Activated CD4-positive, CD25-positive, alpha-beta regulatory T cell treated with anti-CD3 and anti-CD28 coated beads, Interleukin-2, amount 50 U/mL, for 72 hours (primary cell): ENCODE measurements at places on chromosomes 12 and 14.

- no peak for DNase-seq
These were observed 198.1 kb upstream of the LRIG3 start for GRCh38 chr12:59118356-59118755.

DNA sequence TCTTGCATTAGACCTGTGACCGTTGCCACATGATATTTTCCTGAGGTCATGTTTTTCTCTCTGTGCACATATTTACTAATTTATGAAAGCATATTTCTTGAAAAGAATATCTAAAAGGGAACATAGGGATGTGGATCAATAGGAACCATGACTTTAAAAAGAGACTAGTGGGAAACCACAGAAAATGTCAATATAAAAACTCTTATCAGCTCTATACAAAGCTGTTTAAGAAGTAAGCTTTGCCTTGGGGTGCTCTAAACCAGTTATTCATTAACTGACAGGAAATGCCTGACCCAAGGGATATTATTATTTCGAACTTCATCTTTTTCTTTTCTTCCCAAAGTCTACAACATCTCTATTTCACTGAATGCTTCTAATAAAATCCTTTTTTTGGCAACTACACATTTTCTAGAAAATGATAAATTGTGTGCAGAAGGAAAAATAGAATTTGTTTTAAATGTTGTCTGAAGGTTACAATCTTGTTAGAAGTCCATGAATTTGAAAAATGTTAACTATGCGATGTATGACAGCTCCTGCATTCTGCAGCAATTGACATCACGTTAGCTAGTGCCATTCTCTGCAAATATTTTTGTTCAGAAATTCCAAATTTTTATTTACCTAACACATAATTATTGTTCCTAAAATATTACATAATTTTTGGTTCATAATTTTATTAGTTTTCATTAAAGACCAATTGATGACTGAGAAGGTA, 345.0 kb downstream of the SLC16A7 start:
- no peak for DNase-seq

- DNase-seq: no peak
These were observed 50.5 kb downstream of the SAMD4A start for GRCh38 chr14:54617467-54617866.

- DNase-seq: no peak
These were observed 553 bp upstream of the DAZAP2 start for GRCh38 chr12:51238037-51238509.

DNA sequence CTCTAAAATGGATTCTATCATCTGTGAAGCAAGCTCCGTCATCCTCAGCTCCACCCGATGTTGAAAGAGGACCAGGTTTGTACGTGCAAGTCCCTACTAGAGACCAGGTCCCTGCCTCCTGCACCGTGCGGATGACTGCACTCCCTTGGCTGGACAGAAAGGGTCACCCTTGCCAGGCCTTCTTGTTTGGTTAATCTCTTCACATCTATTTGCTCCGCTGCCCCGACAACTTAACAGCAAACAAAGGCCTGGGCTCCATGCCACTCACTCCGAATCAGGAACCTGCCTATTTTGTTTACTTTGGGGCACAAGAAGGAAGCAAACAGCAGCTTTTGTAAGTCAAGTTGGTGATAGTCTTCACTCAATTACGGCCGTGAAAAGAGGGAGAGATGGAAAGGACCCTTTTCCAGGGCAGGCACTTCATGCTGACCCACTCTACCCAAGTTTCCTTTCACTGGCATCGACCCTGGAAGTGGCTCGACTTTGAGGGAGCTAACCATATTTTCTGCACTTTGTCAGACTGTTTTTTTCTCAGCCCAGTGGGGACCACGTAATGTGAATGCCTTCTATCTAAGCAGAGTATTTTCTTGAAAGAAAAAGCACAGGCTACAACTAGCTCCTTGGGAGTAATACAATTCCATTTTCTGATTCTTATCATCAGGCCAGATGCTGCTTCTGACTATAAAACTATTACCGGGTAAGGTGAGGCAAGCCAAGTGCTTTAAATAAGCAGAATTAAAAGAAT, 202.6 kb downstream of the FOXN3 start:
- DNase-seq: no peak

DNA sequence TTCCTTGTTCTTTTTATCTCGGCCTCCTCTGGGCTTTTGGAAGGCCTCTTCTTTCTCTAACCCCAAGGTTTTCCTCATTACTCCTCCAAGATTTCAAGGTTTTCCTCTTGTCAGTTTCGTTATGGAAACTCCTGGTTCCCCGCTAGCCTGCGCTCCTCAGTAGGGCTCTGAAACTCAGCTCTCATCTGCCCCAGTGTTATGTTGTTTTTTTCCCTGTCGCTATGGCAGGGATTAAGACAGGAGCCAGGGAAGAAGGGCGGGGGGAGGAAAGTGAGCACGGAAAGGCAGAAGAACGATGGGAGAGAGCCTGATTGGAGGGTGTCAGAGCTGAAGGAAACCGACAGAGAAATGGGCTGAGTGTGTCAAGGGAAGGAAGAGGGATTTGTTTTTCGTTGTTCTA, 26.5 kb upstream of the JDP2 start:
- no peak for DNase-seq

DNA sequence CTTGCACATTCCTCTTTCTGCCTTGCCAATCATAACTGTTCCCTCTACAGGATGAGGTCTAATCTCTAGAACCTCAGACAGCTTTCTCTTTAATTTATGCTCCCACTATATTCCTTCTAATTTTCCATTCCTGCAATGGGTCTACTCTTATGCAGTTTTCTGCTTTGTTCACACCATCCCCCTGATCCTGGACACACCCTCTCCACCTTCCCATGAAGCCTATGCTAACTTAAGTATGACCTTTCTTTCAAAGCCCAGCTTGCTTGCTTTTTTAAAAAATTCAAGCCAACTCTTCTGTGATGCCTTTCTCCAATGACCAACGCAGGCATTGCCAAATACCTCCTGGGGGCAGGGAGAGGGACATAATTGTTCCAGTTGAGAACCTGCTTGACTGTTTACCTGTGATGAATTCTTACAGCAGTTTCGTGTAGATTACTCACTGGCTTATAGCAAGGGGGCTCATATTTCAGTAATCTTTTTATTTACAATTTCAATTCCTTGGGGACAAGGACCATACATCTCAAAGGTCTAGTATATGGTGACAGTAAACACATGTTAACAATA, 7.8 kb downstream of the SLC38A1 start:
- DNase-seq: no peak

GRCh38 chr14:87158283-87158682, 834.7 kb downstream of the GALC start:
- no peak for DNase-seq

DNA sequence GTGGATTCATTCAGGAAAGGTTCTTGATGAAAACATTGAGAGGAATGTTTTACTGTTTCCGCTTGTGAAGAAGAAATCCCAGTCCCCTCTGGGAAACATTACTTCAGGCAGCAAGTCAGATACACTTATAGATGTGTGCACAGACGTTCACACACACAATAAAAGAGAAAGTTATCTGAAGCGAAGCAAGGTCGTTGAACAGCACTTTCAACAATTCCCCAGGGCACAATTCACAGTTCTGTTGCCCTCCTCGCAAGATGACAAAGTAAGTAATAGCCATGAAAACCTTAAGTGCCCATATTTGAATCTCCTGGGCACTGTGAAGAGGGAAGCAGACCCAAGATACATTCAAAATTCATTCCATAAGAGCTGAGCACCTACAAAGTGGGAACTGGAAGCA, 156.6 kb upstream of the CAND1 start:
- DNase-seq: no peak
